ENCODE measurements at places on chromosomes 4 and X.

- no peak for DNase-seq
Measured at GRCh38 chr4:176320976-176321361, 1.2 kb downstream of the SPCS3 start.

- DNase-seq, result no peak
Measured at GRCh38 chrX:39327255-39327654, 526.0 kb downstream of the MID1IP1 start.

DNA sequence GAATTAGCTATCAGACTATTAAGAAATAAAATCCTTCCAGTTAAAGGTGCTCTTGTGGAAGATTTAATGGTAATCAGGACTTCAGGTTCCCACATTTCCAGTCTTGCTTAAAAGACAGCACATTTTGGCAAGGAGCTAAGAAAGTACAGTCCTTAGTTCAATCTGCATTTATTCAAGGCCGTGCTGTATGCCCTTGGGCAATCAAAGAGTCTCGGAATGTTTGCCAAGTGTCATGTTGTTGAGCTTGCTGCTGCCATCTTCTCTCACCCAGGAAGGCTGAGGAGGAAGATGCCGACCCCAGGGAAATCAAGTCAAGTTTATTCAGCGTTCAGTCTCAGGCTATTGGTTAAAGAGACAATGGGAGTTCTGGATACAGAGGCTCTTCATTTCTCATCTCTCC is 388.1 kb upstream of the IGFBP7 start:
- DNase-seq, result no peak

- peak; percentile 22 for DNase-seq
Measured at GRCh38 chr4:3041192-3042142, 32.9 kb downstream of the HTT-AS start.

DNA sequence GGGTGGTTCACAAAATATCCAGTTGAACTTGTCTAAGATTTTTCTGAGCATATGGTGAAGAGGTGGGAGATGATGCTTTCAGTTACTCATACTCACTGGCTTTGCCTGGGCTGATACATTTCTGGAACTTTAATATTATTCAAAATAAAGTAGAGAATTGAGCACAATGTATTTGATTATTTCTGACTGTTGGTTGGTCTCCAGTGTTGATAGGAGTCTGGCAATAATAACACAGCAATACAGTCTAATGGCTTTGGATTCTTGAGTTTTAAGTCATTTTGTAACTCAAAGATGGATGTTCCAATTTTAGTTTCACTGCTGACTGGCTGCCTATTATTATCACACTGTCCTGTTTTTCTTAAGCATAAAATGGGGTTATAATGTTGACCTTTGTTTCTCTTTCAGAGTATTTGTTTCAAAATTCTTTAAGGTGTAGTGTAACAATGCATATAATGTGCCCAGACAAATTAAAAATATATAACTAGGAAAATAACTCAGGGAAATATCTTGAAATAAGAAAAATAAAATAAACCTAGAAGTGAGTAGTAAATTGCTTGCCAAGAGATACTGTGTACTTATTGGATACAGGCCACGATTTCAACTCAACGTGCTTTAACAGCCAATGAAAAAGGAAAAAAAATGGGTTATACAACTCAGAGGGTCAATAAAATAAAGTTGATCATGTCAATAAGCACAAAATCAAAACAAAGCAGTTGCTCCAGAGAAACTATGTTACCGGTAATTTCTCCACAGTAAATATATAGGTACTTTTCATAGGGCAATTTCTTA is 99.0 kb downstream of the ARSJ start:
- DNase-seq, result no peak

GRCh38 chr4:98113012-98113411 is 30.3 kb downstream of the STPG2 start:
- DNase-seq, result peak; percentile 1

GRCh38 chr4:16443504-16444088 is 217.3 kb upstream of the TAPT1 start:
- no peak for DNase-seq

DNA sequence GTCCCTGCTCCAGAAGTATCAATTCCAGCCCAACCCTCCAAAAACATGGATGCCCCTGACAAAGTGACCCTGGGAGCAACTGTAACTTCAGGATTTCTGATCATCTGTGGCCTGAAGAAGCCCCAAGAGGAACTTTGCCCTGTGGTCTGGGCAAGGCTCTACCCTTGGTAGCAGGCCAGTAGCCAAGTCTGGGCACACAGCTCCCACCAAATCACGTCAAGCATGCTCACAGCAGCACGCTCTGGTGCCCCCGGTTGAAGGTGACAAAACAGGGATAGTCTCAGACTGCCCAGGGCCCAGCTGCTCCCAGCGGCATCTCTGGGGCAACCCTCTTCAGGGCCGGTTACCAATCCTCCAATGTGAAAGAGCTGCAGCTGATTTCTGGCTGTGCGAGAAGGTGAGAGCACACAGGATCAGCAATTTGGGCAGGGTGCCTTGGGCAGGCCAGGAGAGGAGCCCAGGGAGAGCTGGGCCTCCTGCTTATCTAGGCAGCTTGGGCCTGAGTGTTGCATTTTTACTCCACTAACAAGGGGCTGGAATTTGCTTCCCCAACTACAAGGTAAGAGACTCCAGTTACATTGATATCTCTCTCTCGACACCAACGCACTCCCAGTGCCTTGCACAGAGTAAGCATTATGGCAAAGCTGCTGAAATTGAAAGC is 418.1 kb downstream of the BCOR start:
- no peak for DNase-seq

GRCh38 chr4:1171311-1172227 is 814 bp downstream of the SPON2 start:
- DNase-seq, result no peak

GRCh38 chr4:172985552-172985951 is 183.1 kb upstream of the GALNT7 start:
- DNase-seq, result no peak
